ENCODE measurements at places on chromosomes 5 and 9. TPM values are rescaled to one million over a fixed set of nuclear protein-coding genes. Genes with fewer than 3 reads are reported as not detected.

- peak; percentile 56 for DNase-seq
These were observed 47.1 kb upstream of the POU4F3 start for GRCh38 chr5:146291421-146292074.

- DNase-seq, result no peak
These were observed 9.0 kb downstream of the DBH start for GRCh38 chr9:133645021-133645765.

DRD1 gene
- 0.02 TPM for polyA plus RNA-seq

STK32A gene
- 0.20 TPM for polyA plus RNA-seq

- no peak for DNase-seq
These were observed 11.3 kb upstream of the RNF130 start for GRCh38 chr5:180082633-180083420.

All from SK-N-SH (cell line).